HT1080 (cell line): ENCODE measurements at places on chromosomes 1 and 21.
A peak's percentile ranks its signal among the peaks of the same experiment; 100 is the strongest.

DNA sequence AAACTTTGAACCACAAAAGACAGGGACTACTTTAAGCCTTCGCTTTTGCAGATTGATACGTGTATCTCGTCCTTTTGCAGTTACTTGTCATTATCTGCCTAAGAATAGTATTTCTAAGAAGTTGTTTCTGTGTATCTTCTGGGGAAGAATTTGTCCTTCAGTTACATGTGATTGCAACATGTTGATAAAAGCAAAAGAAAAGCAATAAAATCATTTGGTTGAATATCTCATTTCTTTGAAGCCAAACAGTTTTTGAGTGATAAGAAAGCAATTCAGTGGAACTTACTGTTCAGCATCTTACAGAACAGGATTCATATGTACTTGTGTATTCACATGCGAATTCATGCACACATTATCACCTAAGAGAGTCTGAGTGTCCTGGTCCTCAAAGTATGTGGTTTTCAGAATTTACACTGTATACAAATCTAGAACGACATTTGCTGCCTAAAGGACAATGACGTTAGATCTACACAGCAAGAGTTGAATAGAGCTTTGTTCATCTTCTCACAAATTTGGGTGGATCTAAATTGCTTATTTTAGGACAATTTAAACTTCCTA is 66.7 kb upstream of the MRPS6 start:
- no peak for DNase-seq

DNA sequence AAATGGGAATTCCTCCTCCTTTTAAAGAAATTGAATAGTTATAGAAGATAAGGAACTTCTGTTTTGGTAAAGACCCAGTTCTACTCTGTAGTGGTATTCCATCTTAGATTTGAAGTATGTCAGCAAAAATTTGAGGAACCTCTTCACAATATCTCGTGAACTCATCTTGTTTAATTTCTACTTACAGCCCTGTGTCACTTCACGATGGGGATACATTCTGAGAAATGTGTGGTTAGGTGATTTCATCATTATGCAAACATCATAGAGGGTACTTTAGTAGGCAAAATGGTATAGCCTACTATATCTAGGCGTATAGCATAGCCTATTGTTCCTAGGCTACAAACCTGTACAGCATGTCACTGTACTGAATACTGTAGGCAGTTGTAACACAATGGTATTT is 36.0 kb downstream of the ALG6 start:
- no peak for DNase-seq

GRCh38 chr1:55329808-55330432 is 114.8 kb upstream of the USP24 start:
- no peak for DNase-seq

DNA sequence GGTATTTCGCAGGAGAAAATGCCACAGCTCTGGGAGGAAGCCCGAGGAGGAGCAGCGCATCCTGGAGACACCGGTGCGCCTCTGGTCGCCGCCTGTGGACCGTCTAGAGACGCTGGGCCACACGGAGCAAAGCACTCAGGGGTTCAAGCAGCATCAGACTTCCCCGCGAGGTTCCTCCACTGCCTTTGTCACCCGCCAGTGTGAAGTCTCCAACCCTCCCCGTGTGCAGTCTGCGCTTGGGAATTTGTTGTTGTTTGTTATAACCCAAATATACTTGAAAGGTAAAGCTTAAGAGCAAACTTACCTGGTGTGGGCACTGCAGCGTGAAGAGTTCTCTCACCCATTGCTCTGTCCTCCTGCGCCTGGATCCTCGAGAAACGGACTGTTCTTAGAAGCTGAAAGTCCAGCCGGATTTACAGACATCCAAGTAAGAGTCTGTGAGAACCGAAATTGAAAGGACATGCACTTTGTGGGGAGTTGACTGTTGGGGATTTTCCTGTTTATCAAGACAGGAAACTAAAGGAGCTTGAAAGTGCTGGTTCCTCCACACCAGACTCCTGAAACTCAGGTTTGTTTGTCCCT is at the start of gene GBP4:
TSS of gene GBP4 (minus strand) at position 452 of the 582 bp plus-strand sequence. CDS start at position 344, 108 bp downstream.
- no peak for DNase-seq

- peak; percentile 71 for DNase-seq
Observed at GRCh38 chr1:8134546-8135235, 108.6 kb upstream of the ERRFI1 start.
